ENCODE measurements at places on chromosomes 2 and 18.

DNA sequence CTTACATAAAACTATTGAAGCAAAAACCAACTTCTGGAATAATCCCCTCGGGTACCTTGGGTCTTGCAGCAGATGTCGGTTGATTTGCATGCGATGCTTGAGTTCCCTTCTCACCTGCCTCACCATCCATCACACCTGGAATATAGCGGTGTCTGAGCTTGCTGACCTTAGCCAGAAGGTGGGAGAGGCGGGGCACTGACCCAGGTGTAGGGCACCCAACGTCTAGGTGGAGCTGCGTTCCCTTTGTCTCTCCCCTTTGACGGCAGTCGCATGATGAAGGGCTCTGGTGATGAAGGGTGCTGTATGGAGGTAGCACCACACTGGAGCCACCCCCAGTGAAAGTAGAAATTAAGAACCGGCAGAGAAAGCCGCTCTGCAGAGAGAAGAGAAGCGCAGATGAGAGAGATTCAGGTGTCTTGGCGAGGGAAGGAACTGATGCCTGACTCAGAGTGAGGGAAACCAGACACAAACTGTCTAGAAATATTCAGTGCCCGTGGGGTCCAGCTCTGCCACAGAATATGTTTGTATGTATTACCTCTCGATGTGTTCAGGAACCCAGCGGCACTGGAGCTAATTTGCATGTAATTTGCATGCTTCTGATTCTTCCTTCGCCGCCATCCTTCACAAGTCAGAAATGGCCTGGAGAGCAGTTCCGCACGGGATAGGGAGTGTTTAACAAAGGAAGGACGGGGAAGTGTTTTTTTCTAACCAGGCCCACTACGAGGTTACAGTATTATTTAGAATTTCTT, 19.4 kb upstream of the MBP start:
- no peak for DNase-seq

GRCh38 chr2:170255971-170256370, 78.0 kb downstream of the MYO3B start:
- peak; percentile 5 for DNase-seq

DNA sequence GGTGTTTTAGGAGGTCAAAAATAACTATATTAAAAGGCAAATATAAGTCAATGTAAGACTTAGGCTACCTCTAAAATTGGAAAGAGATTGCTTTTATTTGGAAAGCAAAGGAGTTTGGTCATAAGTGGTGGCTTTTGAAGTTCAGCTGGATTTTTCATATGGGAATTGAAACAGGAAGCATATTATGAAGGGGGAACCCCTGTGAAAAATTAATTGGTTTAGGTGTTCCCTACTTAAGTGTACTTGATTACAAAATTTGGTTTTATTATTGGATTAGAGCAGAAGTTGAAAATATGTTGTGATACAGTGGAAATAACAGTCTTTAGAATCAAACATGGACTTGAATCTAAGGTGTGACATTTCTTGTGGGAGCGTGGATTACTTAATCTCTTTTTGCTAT, 121.4 kb upstream of the TTC27 start:
- no peak for DNase-seq

DNA sequence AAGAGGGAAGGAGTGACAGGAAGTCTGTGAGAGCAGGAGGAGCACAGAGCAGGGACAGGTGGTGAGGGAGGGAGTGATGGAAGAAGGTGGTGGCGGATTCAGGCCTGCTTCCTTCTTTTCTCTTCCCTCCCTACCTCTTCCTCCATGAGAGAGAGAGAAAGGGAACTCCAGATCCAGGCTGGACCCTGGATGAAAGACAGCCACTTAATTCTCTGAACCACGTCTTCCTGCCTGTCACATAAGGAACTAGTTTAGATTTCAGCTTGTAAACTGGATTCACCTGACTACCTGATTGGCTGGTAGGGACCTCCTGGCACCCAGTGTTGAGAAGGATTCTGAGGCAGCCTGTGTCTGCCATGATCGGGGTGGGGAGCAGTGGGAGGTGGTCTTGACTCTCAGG, 48.9 kb downstream of the PAX8 start:
- no peak for DNase-seq

- DNase-seq = no peak
These were observed 87.1 kb downstream of the MEMO1 start for GRCh38 chr2:31923662-31924061.

DNA sequence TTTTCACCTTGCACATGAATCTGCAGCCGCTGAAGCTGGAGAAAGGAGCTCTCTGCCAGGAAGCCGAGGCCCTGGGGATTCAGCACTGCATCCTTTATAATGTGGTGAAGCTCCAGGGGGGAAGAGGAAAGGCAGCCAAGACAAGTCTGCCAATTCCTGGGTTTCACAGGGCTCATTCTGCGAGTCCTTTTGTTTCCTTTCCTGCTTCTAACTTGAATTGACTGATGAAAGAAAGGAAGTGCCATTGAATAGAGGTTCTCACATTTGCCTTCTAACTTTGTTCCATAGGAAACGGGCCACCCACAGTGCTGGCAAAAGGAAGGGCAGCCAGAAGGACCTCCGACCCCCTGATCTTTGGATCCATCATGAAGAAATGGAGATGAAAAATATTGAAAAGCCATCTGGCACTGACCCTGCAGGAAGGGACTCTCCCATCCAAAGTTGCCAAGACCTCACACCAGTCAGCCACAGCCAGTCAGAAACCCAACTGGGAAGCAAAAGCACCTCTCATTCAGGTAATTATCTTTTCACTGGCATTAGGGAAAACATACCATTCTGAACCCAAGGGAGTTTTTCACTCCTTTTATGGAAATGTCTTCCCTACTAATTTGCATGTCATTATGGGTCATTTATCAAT, 765.4 kb downstream of the MBD2 start:
- no peak for DNase-seq

DNA sequence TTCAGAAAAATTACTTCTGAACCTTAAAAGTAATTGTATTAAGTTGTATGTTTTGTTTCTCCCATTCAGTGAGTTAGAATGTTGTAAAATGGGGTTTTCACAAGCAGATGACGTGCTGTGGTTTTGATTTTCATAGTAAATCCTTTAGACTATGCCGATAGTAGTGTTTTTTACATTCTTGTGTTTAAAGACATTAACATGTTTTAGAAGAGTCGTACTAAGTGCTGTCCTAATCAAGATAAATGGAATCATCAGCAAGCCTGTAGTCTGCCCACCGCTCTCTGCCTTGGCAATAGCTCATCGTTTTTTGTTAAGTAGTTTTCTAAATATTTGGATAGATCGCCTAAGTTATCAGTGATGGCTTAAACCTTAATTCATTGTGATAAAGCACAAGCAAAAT, 21.5 kb downstream of the PKP4 start:
- DNase-seq = no peak

GRCh38 chr2:83282841-83283240, 1176.2 kb downstream of the SUCLG1 start:
- no peak for DNase-seq

Data from GM04504 (cell line).